EH (cell line): ENCODE measurements at places on chromosomes 3 and 15.

DNA sequence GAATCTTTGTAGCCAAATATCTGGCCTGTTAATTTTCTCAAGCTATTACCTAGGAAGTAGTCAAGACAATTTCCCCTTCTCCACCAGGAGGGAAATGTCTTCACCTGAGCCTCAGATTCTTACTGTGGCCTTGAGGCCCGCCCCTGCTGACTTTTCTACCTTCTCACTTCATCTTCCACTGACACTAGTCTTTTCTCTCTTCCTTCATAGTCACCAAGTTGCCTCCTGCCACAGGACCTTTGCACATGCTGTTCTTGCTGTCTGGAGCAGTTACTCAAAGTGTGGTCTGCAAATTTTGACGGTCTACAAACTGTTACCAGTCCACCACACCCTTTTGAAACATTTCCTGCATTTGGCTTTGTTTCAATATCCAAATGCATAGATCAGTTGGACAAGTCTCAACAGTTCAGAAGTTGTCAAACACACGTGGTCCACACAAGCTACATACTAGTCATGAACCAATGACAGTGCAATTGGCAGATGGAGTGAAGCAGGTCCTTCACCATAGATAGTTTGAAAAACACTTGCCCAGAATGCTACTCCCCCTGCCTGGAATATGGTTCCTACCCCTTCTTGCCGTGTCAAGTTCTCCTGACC lies 100.5 kb downstream of the OSBPL10 start:
- no peak for DNase-seq

DNA sequence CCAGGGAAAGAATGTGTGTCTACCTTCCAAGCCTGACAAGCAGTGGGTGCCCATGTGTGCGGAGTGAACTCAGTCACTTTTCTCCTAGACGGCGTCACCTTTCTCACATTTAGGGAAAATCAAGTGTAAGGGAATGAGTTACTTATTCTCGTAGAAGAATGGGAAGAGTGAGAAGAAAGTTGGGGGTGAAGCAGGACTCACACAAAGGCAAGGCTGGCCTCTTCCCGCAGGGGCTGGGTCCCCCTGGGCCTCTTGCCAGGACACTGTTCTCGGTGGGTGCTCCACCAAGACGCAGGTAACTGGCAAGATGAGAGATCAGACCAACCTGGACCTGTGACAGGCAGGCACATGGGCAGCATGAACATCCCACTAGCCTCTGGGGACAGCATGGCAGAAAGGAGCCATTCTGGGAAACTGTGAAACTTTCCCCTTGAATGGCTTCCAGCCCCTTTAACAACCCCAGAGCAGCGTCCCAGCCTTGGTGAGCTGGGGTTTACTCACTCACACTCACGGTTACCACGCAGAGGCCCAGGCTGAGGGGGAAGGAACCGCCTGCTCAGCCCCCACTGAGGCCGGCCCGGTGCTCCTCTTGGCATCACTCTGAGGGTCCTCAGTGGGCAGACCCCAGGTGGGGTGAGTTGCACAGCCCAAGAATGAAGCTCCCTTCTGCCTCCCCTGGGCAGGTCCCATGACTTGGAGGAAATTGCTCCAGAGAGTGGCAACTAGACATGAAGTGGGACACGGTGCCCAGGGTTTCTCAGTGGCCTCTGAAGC lies 15.0 kb upstream of the SRP14 start:
- no peak for DNase-seq

DNA sequence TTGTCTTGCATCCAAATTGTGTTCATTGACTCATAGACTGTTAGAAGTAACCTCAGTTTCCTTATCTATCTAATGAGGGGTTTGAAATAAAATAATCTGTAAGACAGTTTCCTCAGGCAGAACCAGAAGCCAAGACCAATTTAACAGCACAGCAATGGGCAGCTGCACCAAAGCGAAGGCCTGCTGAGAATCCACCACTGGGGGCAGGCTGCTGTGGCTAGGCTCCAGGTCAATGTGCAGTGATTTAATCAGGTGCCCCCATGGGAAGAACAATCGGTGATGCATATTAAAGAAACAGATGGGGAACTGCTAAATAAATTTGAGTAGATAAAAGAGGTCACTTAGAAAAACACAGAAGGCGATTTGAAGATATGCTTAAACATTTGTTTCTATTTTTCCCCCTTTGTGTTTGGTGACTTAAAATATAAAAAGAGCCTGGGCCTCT lies 28.0 kb upstream of the TMOD3 start:
- peak; percentile 24 for DNase-seq

GRCh38 chr15:57025264-57025926 lies 107.0 kb downstream of the TCF12 start:
- peak; percentile 41 for DNase-seq

DNA sequence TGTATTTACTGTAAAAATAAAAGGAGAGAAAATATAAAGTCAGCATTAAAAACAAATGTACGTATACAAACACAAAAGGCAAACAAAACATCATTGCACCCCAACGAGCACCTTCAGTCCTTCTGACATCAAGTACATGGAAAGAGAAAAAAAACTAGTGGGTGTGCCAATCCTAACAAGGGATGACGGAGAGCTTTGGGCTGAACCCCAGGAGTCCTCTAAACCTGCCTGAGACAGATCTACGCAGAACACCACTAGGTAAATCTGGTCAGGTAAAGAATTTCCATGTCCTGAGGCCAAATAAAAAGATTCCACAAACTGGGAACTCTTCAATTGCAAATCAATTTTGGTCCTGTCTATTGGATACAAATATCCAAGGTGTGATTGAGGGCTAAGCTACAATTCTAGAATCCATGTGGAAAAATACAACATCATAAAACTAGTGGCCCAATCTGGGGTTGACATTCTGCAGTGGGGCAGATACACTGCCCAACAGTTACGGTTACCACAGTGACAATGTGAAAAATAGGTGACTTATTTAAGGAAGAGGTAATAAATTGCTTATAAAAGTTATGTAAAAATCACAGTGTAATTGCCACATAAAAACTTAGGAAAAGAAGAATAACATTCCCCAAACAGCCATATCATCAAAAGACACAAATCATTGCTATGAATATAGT lies 14.2 kb downstream of the IFT80 start:
- DNase-seq: no peak

- DNase-seq: peak; percentile 64
Measured at GRCh38 chr3:27590437-27591298, 106.5 kb upstream of the SLC4A7 start.

- DNase-seq: peak; percentile 24
Measured at GRCh38 chr3:109275702-109276293, 40.5 kb downstream of the DPPA2 start.

DNA sequence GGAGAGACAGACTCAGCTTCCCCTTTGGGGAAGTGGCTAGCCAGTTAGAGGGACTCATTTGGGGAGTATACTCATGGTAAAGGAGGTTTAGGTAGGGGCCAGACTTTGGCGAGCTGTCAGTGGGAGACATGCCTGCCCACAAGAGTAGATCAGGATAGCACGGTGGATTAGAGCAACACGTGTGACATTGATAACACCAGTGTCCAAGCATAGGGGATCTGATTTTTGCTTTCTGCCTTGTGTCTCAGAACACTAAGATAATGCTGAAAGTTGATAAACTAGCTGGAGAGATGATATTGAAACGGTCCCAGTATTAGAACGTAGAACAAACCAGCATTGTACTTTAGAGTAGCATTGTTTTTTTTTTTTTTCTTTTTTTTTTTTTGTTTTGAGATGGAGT lies 25.9 kb downstream of the MAP6D1 start:
- DNase-seq: no peak

GRCh38 chr3:98530676-98531075 lies 1.1 kb upstream of the GPR15 start:
- DNase-seq: no peak
